ENCODE measurements at places on chromosomes 6 and 20. TPM values are rescaled to one million over a fixed set of nuclear protein-coding genes. Genes with fewer than 3 reads are reported as not detected.

Gene IL17F
- total RNA-seq = not detected

Gene GJA1
- not detected for total RNA-seq

DNA sequence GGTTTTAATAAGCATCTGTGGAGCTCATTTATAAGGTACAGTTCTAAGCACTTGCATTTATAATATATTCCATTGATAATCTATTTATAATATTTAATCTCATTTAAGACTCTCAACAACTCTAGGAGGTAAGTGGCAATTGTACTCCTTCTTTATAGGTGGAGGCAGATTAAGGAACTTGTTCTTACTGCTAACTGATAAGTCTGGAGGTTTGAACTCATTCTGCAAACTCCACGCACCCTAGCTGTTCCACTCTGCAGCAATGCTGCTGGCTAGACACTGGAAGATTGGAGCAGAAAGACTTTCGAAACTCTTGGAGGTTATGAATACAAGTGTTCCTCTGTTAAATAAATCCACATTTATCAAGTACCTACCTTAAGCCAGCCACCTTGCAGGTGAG lies 793 bp upstream of the HDAC2 start:
- DNase-seq = peak; percentile 11

Gene C20orf173
- total RNA-seq = not detected

- DNase-seq = peak; percentile 68
Measured at GRCh38 chr6:44052419-44053023, 74.7 kb downstream of the MRPL14 start.

Measured in HT1080 (cell line).